ENCODE measurements at places on chromosomes 7 and 10. TPM values are rescaled to one million over a fixed set of nuclear protein-coding genes. Genes with fewer than 3 reads are reported as not detected.

DNA sequence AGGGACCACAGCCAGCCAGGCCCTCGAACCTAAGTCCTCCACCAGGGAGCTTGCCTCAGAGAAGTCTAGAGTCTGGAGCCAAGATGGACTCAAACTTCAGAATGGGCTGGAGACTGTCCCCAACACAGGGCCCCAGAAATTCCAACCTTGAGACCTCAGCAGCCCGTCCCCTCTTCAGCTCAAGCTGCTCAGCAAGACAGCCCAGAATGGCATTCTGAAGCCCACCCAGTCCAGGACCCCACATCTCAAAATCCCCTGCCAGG is 15.9 kb downstream of the KCNH2 start:
- DNase-seq: no peak

DNA sequence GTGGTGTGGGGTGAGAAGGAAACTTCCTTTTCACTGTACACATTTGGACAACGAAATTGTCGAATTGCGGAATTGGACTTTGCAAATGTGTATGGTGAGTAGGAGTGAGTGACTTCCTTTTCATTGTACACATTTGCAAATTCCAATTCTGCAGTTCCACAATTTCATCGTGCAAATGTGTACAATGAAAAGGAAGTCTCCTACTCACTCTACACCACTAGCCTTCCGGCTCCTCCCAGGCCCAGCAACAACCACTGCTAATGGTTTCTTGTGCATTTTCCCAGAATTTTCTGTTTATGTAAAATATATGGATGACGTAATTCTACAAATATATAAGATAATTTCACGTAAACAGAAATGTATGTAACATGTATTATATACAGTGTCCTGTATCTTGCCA is 118.5 kb downstream of the ARL4A start:
- DNase-seq: no peak

GRCh38 chr10:59868696-59869593 is 37.4 kb downstream of the CCDC6 start:
- no peak for DNase-seq

Gene CYREN
- 26.7 TPM for total RNA-seq

DNA sequence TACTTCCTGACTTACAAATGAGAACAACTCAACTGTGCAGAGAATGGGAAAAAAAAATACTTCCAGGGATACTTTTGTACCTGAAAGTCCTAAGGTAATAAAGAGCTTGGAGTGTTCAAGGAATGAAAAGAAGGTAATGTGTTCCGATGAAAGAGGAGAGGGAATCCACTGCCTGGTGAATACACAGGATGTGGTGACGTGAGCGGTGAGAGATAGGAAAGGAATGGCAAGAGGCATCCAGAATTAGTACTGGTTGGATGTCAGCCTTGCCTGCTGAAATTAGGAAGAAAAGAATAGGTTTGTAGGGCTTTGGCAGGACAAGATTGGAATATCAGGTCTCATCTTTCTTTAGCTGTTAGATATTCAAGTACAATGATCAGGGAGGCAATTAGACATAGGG is 347.7 kb downstream of the POM121L12 start:
- DNase-seq: no peak

DNA sequence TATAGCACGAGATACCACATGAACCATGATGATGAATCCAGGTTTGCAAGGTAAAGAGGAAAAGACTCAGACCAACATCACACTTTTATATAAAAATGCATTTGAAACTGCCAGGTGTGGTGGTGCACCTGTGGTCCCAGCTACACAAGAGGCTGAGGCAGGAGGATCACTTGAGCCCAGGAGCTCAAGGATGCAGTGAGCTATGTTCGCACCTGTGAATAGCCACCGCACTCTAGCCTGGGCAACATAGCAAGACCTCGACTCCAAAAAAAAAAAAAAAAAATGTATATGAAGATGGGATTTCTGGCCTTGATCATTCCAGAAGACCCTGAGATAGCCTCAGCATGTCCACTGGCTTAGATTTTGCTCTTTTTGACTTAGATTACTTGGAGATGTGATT is 161.6 kb downstream of the PARD3 start:
- DNase-seq: no peak

Gene EBLN1
- total RNA-seq: not detected

Gene ZCCHC24
- 15.8 TPM for total RNA-seq

Gene CAV2
- 189 TPM for total RNA-seq

GRCh38 chr10:91073286-91073979 is 147.0 kb upstream of the PCGF5 start:
- DNase-seq: no peak

Gene CALY
- total RNA-seq: not detected

DNA sequence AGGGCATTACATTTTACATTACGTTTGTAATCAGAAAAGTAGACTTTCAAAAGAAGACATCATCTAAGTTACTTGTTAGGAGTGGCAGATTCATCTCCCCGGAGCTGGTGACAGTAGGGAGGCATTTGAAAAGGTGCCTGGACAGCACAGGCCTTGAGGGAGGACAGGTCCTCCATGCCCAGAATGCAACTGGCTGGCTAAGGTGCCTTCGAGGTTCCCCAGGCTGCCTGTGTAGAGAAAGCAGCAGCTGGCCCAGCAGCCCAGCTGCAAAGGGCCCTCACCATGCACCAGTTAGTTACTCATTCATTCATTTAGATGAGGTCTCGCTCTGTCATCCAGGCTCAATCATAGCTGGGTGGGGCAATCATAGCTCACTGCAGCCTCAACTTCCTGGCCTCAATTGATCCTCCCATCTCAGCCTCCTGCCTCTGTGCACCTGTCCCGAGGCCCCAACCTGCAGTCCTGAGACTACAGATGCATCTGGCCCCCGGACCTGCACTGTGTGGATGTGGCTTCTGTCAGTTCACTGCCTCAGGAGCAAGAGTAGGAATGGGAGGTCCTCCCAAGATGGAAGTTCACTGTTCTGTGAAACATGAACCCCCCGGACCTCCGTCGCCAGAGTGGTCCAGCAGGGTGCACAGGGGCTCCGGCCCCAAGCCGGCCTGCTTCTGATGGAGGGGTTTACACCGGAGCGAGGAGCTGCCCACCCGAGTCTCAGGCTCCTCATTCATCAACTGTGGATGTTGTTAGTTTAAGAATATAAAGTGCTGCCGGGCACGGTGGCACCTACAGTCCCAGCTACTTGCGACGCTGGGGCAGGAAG is 36.6 kb downstream of the PRKAG2 start:
- DNase-seq: no peak

- no peak for DNase-seq
Measured at GRCh38 chr10:63700631-63701156, 179.5 kb downstream of the REEP3 start.

- no peak for DNase-seq
Measured at GRCh38 chr10:5813091-5813340, 218 bp downstream of the GDI2 start.

DNA sequence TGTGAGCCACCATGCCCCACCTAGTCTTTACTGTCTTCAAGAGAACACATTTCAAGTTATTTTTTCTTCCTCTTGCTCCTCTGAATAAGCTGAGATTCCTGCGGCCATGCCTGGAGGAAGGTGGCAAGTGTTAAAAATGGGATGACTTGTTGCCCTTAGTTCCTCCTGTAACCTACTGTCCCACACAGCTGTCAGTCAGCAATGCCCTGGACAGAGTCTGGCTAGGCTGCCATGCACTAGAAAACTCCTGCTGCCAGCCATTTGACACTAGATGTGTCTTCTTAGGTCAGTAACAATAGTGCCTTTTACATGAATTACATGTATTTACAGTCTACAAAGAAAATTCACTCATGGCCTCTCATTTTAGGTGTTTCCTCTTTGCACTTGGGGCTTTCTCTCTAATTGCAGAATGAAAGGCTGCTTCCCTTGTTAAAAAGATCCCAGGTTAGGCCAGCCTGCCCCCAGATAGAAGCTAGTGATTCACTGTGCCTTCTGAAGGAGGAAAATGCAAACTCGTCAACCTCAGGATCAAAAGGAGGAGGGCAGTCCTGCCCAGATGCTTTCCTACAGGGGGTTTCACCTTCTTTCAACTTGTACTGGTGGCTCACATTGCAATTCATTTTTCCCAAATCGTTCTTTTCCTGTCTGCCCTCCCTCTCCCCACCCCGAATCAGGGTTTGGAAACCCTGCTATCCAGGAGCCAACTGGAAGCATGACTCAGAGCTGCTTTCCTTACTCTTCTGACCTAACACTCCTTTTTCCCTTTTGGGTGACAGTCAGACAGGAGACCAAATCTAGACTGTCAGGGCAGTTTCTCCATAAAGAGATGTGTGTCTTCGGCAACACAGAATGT is 136.6 kb downstream of the SPAG6 start:
- DNase-seq: no peak

GRCh38 chr7:5422396-5423305 is 983 bp downstream of the TNRC18 start:
- no peak for DNase-seq

GRCh38 chr7:77979219-77979618 is 180.6 kb downstream of the PHTF2 start:
- DNase-seq: no peak

Gene SFMBT2
- total RNA-seq: 4.8 TPM

- no peak for DNase-seq
Measured at GRCh38 chr7:2774935-2775334, 69.2 kb downstream of the GNA12 start.

GRCh38 chr10:116073001-116073400 is 200.0 kb downstream of the GFRA1 start:
- DNase-seq: no peak

- no peak for DNase-seq
Measured at GRCh38 chr7:111264981-111265380, 174.1 kb downstream of the LRRN3 start.

DNA sequence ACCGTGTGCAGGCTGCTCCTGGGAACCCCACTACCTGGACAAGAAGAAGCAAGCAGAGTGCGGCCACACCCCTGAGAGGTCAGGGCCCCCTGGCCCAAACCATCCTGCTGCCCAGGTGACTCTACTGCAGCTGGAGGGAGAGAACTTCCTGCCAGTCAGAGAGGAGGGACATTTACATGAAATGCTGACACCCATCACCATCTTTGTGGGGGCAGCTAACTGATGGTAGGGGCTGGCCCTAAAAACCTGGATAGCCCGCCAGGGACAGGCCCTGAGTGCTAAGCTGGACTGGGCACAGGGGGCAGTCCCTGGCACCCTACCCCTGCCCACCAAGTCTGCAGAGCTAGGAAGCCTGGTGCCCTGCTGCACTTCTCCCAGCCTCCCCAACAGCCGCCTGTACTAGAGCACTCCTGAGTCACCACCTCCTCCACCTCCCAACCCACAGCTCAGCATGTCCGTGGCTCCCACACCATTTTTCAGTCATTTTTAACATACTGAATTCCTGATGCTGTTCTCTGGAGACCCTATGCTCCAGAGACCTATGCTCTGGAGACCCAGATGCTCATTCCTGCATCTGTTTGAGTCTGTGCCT is 27.5 kb downstream of the DPCD start:
- no peak for DNase-seq

- peak; percentile 75 for DNase-seq
Measured at GRCh38 chr10:14573666-14574261, 200.9 kb downstream of the FAM107B start.

GRCh38 chr10:60708666-60709065 is 69.6 kb upstream of the CDK1 start:
- no peak for DNase-seq

- DNase-seq: no peak
Measured at GRCh38 chr7:138164804-138165203, 88.5 kb downstream of the AKR1D1 start.

DNA sequence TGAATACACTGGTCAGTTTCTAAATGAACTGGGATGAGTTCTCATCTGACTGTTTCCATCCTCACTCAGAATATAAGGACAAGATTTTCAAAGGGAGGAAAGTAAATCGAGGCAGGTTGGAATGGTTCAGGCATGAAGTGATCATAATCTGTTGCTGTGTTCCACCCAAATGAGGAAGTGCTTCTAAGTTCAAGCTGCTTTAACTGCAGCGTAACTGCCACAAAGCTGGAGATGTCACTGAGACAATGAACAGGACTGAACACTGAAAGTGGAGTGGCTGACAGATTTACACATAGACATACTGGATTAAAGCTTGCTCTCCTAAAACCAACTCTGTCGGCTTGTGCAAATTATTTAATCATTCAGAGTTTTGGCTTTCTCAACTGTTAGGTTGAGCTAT is 66.6 kb downstream of the GPR37 start:
- no peak for DNase-seq

DNA sequence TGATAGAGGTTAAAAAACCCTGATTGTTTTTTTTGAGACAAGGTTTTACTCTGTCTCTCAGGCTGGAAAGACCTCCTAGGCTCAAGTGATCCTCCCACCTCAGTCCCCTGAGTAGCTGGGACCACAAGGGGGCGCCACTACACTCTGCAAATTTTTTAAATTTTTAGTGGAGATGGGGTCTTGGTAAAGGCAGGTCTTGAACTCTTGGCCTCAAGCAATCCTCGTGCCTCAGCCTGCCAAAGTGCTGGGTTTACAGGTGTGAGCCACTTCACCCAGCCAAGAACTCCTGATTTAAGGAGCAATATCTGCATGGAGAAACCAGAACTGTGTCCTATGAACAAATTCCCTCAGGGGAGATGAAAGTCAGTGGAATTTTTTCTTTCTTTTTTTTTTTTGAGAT is 7.3 kb upstream of the KLHDC10 start:
- DNase-seq: no peak

DNA sequence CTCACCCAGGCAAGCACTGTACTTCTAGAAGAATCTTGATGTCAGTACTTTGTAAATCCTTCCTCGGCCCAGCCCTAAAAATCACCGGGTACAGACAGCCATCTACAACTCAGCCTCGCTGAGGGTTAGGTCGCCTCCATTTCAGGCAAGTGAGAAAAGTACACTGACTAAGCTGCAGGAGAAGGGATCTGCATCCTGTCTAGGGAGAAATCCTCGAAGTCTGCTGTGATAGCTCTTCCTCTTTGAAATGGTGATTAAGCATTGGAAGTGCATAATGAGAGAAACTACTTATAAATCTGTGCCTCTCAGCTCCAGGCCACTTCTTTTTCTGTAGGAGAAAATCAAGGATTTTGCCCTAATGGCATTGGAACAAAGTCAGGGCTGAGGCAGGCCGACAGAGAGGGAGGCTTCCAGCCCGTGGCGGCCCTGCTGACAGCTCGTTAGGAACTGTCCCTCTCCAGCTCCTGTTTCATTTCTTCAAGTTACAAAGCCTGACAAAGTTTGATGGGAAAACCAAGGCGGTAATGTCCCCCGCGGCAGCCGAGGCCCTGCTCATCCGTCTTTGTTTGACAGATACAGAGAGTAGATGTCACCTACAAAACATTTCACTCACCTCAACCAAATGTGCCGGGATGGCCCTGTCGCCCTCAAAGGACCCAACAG is 14.1 kb upstream of the GOT1 start:
- no peak for DNase-seq

GRCh38 chr7:145692237-145692950 is 424.2 kb upstream of the CNTNAP2 start:
- no peak for DNase-seq

GRCh38 chr7:73830681-73831583 is at the start of gene CLDN4:
TSS of gene CLDN4 (plus strand) at chr7:73830996. CDS start at chr7:73831202, 206 bp downstream.
- no peak for DNase-seq

- DNase-seq: no peak
Measured at GRCh38 chr10:111077785-111078504, 1.1 kb downstream of the ADRA2A start.

DNA sequence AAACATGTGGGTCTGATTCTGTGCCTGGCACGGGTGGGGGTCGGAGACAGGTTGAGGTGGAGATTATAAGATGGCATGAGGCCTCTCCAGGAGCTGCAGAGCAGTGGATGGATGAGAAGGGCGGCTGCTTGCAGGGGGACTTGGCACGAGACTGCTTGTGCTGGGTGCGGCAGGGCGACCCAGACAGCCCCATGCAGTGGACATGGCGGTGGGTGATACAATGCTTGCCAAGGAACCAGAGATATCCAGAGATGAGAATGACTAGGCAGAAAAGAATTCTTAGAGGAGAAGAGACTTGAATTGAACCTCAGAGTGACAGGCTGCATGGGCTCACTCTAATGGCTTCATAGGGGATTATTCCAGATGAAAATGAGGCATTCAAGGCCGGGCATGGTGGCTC is 145.4 kb downstream of the NEURL1 start:
- no peak for DNase-seq

Gene MYL7
- not detected for total RNA-seq

All from glomerular endothelial cell (primary cell).